GM12878 (cell line): ENCODE measurements at places on chromosomes 12 and 14.
A peak's percentile ranks its signal among the peaks of the same experiment; 100 is the strongest.

DNA sequence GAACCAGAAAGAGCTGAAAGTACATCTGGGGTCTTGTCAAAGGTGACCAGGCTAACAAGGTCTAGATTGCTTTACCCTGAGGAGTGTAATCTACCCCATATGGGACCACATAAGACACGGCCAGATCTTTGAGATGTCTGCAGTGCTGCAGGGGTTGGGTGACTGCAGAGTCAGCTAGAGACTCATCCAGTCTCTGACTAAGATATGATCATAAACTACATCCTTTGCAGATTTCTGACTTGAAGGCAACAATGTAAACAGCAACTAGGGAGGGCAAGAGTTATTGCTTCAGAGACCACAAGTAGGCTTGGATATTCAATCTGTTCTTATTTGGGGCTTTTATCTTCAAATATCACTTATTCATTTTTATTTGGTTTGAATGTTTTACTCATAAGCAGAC is 1080.5 kb upstream of the FOXG1 start:
- no peaks in the 10 kb centered on the region for H3K27me3 ChIP-seq
- no peak overlapping the region for H3K27ac ChIP-seq
- no peak for DNase-seq
- H3K4me1 ChIP-seq: no peaks in the 10 kb centered on the region

DNA sequence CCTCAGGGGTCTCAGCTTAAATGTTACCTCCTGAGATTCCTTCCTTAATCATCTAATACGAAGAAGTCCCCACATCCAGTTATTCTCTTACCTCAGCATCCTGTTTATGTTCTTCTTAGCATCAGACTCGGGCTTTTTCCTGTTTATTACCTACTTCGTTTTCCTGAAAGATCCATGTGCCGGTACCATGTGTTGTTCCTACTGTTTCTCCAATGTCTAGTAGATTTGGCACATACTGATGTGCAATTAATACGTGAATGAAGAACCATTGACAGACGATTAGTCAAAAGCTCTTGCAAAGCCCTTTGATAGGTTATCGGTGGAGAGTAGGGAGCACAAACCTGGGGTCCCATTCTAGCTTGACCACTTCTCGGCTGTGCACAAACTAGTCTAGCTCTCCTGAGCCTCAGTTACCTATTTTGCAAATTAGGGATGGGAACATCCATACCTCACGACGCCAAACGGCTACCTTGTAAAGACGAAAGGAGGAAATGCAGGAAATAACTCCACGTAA is 735 bp upstream of the MAPKAPK5 start:
- H3K36me3 ChIP-seq: no peaks in the 10 kb centered on the region
- DNase-seq: no peak
- no peaks in the 10 kb centered on the region for H3K4me1 ChIP-seq
- no peaks in the 10 kb centered on the region for H3K27me3 ChIP-seq
- peak overlapping the region; percentile 97 for H3K4me3 ChIP-seq

- DNase-seq: no peak
- no peak overlapping the region for H3K27ac ChIP-seq
- H3K27me3 ChIP-seq: no peaks in the 10 kb centered on the region
- H3K36me3 ChIP-seq: no peaks in the 10 kb centered on the region
- H3K4me3 ChIP-seq: no peak overlapping the region
Observed at GRCh38 chr14:40987481-40987880, 619.2 kb upstream of the LRFN5 start.

GRCh38 chr12:1800401-1801302 is 19.7 kb upstream of the LRTM2 start:
- peaks cover 4% of the 10 kb centered on the region; the same call in 1 of the 2 replicates for H3K4me1 ChIP-seq
- no peaks in the 10 kb centered on the region for H3K27me3 ChIP-seq
- H3K27ac ChIP-seq: no peak overlapping the region
- H3K4me3 ChIP-seq: no peak overlapping the region

- H3K27ac ChIP-seq: peak within 1 kb of the TSS; percentile 84
- H3K4me3 ChIP-seq: peak within 1 kb of the TSS; percentile 75
- no peaks in the 10 kb centered on the region for H3K36me3 ChIP-seq
- H3K4me1 ChIP-seq: peaks cover 56% of the 10 kb centered on the region
- DNase-seq: peak; percentile 81
Observed at GRCh38 chr14:100065111-100065871, at the start of gene EVL. Gene EVL (plus strand): TSS chr14:100065422. CDS start chr14:100065501, 79 bp downstream.

DNA sequence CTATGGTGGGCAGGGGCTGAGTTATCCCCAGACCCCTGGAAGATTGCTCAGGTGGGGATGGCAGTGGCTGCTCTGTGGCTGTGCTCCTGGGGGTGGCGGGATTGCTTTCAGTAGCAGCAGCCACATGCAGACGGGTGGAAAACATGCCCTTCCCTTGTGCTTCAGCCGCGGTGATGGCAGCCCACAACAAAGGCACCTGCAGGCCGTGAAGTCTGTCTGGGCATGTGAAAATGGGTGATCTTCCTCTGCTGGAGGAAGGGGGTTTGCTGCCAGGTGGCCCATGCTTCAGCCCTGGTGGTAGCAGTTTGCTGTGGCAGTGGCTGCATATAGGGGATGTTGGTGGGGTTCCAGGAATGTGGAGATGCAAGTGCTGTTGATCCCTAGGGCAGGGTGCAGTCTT is 326.2 kb upstream of the RGS6 start:
- H3K36me3 ChIP-seq: no peaks in the 10 kb centered on the region
- no peak overlapping the region for H3K4me3 ChIP-seq
- peaks cover 23% of the 10 kb centered on the region for H3K4me1 ChIP-seq
- H3K27ac ChIP-seq: peak overlapping the region; percentile 77
- no peak for DNase-seq

DNA sequence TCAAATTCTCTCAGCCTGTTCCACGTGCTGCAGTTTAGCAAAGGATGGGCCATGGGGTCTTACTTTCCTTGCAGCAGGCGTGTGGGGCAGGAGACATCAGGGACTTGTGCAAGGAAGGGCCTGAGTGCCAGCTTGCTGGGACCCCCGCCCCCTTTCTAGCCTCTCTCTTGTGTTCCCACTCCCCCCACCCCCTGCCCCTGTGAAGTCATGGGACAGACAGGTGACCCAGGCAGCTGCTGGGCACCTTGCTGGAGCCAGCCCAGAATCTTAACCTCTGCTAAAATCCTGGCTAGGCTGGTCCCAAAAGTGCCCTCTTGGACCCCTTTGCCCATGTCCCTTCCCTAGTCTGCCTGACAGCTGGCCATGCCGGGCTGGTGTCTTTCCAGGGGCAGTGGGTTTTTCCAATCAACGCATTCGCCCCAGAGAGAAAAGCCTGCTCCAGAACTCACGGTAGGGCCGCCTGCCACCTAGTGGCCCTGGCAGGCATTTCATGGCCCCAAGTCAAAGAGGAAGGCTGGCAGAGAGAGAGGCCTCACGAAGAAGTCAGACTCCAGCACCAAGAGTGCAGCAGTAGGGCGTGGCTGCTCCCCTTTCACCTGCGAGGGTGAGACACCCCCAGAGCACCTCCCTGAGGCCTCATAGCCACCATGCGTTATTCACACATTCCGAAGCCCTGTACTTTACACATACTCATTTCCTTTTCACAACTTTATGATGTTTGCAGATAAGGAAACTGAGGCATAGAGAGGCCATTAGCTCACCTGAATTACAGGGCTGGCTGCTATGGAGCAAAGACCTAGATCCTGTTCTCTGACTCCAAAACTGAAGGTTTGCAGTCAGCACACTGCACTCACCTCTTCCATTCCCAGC is 67.4 kb downstream of the LGMN start:
- DNase-seq: no peak
- H3K27ac ChIP-seq: no peak overlapping the region
- no peak overlapping the region for H3K4me3 ChIP-seq
- H3K4me1 ChIP-seq: peaks cover 28% of the 10 kb centered on the region

DNA sequence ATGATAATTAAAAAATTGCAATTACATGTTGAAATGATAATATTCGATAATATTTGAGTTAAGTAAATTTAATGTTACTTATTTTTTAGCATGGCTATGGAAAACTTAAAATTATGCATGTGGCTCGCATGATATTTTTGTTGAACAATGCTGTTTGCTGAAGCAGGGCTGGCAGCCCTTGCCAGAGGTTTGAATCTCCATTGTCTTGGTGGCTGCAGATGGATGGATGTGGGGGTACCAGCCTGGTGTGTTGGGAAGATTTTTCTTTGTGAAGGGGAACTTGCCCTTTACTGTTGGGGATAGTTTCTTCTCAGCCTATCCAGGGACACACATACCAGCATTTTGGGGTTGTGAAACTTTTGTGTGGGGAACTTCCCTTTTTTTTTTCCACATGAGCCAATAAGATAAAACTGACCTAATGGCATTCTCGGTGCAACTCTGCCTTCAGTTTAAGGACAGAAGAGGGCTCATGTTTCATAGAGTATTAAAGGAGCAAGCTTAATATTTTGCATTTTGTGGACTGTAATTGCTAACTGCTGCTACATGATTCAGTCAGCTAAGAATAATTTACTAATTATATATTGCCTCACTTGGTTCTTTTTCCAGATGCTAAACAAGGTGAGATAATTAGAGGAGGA is 8.8 kb downstream of the RASSF3 start:
- H3K27ac ChIP-seq: peak overlapping the region; percentile 93
- peaks cover 10% of the 10 kb centered on the region; the same call in 1 of the 2 replicates for H3K36me3 ChIP-seq
- H3K4me1 ChIP-seq: peaks cover 49% of the 10 kb centered on the region
- peak; percentile 77 for DNase-seq

DNA sequence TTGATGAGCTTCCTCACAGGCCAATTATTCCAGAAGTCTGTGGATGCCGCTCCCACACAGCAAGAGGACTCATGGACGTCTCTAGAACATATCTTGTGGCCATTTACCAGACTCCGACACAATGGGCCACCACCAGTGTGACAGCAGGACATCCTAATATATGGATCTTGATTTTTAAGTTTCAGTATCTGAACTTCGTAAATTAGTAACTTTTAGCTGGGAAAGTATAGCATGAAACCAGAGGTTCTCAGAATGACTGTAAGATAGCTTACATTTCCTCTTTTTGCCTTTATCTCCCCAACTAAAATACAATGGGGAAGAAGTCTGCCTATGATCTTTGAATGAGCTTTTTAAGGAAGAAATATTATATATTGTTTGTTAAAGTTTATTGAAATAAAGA is 87.0 kb downstream of the DNAI7 start:
- H3K4me1 ChIP-seq: peaks cover 16% of the 10 kb centered on the region
- peak; percentile 64 for DNase-seq
- peaks cover 14% of the 10 kb centered on the region; the same call in 1 of the 2 replicates for H3K36me3 ChIP-seq
- peak overlapping the region; percentile 60 for H3K27ac ChIP-seq

DNA sequence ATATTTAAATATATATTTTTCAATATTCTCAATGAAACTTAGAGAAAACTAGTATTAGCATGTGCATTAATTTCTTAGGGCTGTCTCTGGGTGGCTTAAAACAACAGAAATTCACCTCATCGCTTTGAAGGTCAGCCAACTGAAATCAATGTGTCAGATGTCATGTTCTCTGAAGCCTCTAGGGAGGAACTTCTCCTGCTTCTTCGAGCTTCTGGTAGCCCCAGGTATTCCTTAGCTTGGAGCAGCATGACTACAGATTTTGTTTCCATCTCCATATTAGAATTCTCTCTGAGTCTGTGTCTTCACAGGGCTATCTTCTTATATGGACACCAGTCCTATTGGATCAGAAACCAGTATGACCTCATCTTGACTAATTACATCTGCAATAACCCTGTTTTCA is 221.5 kb downstream of the PDZRN4 start:
- H3K27ac ChIP-seq: no peak overlapping the region
- H3K36me3 ChIP-seq: no peaks in the 10 kb centered on the region
- no peaks in the 10 kb centered on the region for H3K4me1 ChIP-seq
- H3K4me3 ChIP-seq: no peak overlapping the region

DNA sequence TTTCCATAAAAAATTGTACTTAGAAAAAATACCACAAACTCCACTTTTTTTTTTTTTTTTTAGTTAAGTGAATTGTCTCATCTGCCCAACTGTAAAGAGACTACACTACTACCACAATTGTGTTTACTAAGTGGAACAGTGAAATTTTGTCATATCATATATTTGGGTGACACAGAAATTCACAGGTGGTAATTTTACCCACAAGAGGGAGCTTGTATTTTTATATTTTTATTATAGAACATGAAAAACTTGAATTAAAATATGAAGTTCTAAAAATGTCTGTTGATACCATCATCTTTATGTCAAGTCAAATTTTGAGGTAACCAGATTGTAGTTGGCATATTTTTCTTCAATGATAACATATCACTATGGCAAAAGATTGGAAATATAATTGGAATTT is 329.4 kb upstream of the SOX5 start:
- H3K4me3 ChIP-seq: no peak overlapping the region
- no peak overlapping the region for H3K27ac ChIP-seq
- H3K27me3 ChIP-seq: no peaks in the 10 kb centered on the region

DNA sequence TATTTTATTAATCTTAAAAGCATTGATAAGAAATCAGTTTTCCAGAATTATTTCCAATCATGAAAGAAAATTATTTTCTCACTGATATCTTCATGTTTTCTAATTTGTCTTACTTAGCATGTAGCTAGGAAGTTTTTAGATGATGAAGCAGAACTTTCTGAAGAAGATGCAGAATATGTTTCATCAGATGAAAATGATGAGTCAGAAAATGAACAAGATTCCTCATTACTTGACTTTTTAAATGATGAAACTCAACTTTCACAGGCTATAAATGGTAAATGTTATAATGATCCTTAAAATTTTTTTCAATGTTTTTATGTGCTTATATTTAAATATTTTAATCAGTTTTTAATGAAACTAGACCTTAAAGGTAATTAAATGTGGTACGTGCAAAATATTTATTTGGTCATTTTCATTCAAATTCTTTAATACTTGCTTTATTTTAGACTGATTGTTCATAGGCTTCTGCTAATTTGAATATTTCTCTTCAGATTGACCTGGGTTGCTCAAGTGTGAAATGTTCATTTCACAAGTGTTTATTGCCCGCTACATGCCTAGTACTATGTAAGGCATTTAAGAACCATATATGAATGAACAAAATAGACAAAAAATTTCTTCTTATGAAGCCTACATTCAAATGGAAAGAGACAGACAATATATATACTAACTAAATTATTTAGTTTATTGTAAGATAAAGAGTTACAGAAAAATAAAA is 49.5 kb downstream of the FANCM start:
- H3K4me1 ChIP-seq: no peaks in the 10 kb centered on the region
- no peak overlapping the region for H3K4me3 ChIP-seq
- no peak for DNase-seq
- H3K27ac ChIP-seq: no peak overlapping the region
- H3K27me3 ChIP-seq: no peaks in the 10 kb centered on the region
- H3K36me3 ChIP-seq: no peaks in the 10 kb centered on the region
